ENCODE measurements at places on chromosomes 2 and 18. TPM values are rescaled to one million over a fixed set of nuclear protein-coding genes. Genes with fewer than 3 reads are reported as not detected.

L3MBTL4 gene
- 4.1 TPM for polyA plus RNA-seq

GRCh38 chr2:23523373-23524260 lies 138.6 kb downstream of the KLHL29 start:
- DNase-seq: no peak

MPP4 gene
- polyA plus RNA-seq: 0.43 TPM

- DNase-seq: no peak
Measured at GRCh38 chr2:69685321-69686048, 41.9 kb upstream of the AAK1 start.

- DNase-seq: no peak
Measured at GRCh38 chr2:222734703-222735014, 63.2 kb downstream of the MOGAT1 start.

- DNase-seq: no peak
Measured at GRCh38 chr2:234091883-234092282, 41.4 kb downstream of the SPP2 start.

DNA sequence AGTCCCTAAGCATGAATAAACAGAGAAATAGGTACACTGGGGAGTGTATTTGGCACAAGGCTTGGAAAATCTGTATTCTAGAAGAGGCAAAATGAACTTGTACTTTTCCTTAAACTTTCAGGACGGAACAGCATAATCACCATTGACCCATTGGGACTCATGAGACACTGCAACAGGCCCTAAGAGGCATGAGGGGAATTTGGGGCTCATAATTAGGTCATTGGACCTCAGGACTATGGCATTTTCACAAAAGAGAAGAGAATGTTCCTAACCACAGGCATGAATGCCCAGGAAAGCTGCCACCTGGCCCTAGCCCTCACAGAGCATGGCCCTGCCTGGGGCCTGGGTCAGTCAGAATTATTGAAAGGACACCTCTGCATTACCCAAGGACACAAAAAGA lies 67.9 kb upstream of the PIK3C3 start:
- DNase-seq: no peak

NAT8 gene
- 30.4 TPM for polyA plus RNA-seq

DNA sequence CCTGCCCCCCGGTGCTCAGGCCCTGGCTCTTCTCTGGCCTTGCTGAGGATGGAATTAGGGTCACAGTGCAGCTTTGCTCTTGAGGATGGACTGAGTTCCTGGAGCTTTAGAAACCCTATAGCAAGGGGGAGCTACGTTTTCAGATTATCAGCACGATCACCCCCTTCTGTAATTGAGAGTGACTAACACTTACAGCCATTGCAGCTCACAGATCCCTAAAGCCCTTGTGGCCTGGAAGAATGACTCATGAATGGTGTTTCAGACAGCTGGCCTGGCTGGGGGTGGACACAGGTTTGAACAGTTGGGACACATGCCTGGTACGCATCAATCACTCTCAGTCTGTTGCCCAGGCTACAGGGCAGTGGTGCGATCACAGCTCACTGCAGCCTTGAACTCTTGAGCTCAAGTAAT lies 79.7 kb upstream of the IGFBP5 start:
- peak; percentile 58 for DNase-seq

GRCh38 chr18:10413722-10414121 lies 40.7 kb upstream of the APCDD1 start:
- no peak for DNase-seq

DNA sequence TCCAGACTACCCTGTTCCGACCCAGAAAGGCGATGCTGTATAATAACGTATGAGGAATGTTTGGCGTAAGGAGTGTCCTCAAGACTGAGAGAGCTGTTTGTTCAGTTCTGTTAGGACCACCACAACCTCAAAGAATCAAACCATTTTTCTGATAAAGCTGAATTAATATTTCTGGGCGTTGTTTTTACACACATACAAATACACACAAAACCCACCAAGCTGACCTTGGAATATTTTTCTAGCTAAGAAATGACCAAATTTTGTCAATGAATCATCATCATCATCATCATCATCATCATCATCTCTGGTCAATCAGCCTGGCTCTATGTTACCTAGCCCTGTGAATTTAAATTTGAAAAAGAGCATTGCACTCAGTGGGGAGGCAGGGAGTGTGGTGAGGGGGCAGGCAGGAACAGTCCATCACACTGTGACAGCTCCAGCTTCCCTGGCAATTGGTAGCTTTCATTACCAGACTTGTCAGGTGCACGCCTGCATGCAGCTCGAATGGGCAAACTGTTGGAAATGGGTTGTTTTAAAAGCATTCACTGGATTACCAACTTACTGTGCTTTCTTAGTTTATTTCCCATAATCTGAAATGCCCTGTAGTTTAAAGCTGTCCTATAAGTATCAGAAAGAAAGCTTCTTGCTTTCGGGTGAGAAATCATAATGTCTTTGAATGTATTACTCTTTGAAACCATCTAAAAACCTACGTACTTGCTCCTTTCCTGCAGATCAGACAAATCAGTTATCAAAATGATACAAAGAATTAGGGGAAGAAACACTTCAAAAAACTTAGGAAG lies 6.9 kb upstream of the POU3F3 start:
- no peak for DNase-seq

GRCh38 chr2:63834401-63834800 lies 7.3 kb upstream of the UGP2 start:
- no peak for DNase-seq

DPYSL5 gene
- polyA plus RNA-seq: 10.6 TPM

DNA sequence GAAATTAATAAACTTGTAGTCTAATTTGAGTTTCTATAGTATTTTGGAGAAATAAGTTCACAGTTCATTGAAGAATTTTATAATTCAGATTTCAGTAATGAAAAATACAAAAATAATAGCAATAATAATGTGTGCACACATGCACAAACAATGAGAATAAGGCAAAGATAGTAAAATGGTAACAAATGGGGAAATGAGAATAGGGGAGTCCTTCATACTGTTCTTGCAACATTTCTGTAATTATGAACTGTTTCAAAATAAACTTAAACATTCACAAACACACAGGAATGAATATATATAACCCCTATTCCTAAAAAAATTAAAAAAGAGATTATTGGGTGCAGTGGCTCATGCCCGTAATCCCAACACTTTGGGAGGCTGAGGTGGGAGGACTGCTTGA lies 63.9 kb downstream of the SPRED2 start:
- no peak for DNase-seq

DNA sequence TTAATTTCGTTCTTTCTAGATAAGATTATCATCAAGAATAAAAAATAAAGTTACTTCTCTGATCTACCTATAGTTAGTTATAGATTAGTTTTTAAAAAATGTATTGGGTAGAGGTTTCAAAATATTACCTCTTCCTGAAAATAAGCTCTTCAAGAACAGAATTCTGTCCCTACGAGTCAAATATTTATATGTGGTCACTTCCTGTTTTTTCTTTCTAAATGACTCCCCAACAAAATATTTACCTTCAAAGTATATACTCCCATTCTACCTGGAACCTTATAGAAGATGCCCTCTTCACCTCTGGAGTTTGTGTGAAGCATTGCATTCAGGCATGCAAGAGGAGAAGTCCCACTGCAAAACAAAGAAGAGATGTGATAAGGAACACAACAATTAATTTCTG lies 72.3 kb downstream of the ASXL2 start:
- DNase-seq: no peak

DNA sequence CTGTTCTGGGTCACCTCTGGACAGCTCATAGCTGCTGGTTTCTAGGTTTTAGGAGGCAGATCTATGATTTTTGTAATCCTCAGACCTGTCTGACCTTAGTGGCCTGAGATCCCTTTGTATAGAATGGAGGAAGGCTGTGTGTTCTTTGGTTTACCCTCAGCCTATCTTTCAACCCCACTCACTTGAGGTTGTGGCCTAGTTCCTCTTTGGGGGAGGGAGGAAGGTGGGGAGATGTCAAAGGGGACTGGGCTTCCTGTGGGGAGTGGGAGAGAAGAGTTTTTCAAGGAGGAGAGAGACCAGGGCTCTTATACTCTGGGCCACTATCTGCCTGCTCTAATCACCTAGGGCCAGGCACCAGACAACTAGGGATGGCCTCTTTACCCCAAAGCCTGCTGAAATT lies 28.5 kb downstream of the SEMA4F start:
- no peak for DNase-seq

GRCh38 chr18:7733642-7734041 lies 166.5 kb downstream of the PTPRM start:
- no peak for DNase-seq

CCDC148 gene
- polyA plus RNA-seq: 7.3 TPM

DNA sequence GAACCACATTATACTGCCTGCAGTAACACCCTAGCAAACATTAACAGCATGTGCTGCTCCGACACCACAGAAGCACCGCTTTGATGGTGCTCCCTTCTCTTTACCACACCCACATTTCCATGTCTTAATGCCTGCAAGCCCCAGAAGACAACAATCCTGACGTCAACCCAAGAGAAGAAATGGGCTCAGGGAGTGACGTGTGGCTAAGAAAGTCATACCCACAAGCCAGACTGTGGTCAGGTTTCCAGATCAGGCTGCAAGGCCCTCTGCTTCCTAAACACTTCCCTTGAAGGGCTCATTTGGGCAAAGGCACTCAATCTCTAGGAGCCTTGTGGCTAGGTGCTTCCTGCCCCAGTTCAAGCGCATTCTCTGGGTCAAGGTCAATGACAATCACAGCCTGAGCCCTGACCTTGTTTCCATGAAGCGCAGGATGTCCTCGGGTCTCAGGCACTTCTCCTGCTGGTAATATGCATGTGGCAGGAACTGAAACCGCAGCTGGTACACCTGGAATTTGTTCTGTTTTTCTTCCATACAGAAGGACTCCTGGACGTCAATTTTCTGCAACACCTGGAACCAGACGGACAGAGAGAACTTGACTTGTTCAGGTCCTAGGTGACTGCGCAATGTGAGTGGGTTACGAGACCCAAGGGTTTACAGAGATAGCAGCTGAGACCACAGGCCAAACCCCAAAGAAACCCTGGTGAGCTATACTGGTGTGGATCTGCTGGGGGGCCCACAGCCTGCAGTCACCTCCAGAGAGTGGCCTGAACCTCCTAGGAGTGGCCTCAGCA lies 67.2 kb downstream of the POLR1A start:
- no peak for DNase-seq

SLC4A3 gene
- polyA plus RNA-seq: 9.5 TPM

DNA sequence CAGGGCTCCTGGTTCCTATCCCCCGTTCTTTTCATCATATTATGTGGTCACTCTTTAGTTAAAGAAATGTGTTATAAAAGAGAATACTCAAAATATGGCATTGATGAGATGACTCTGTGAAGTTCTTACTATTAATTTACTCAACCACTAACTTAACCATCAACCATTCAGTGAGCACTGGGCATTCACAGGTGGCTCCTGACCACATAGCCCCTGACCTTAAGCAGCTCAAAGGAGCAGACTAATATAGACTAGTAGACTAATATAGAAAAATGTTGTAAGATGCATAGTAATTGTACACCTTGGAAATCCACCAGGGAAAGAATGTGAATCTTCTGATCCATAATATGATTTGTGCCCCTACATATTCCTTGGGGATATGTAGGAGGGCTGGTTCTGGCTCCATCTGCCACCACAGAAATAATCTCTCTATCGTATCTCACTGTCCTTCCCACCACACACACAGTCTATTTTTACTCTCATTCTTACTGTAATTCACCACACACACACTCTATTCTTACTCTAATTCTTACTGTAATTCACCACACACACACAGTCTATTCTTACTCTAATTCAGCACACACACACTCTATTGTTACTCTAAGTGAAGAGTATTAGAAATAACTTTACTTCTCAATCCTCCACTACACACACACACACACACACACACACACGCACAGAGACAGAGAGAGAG lies 188.9 kb upstream of the ITGA4 start:
- DNase-seq: no peak

GRCh38 chr2:123958011-123958410 lies 67.1 kb upstream of the CNTNAP5 start:
- no peak for DNase-seq

GRCh38 chr2:213251618-213252017 lies 32.6 kb upstream of the SPAG16 start:
- DNase-seq: peak; percentile 60

- DNase-seq: no peak
Measured at GRCh38 chr2:223260681-223261080, 208.7 kb downstream of the KCNE4 start.

GRCh38 chr18:28831908-28832307 lies 655.0 kb upstream of the CDH2 start:
- DNase-seq: no peak

IL1F10 gene
- polyA plus RNA-seq: not detected

SCYGR4 gene
- polyA plus RNA-seq: 0.09 TPM

- DNase-seq: no peak
Measured at GRCh38 chr2:62363166-62363565, 142.8 kb downstream of the TMEM17 start.

IL36RN gene
- polyA plus RNA-seq: not detected

DNA sequence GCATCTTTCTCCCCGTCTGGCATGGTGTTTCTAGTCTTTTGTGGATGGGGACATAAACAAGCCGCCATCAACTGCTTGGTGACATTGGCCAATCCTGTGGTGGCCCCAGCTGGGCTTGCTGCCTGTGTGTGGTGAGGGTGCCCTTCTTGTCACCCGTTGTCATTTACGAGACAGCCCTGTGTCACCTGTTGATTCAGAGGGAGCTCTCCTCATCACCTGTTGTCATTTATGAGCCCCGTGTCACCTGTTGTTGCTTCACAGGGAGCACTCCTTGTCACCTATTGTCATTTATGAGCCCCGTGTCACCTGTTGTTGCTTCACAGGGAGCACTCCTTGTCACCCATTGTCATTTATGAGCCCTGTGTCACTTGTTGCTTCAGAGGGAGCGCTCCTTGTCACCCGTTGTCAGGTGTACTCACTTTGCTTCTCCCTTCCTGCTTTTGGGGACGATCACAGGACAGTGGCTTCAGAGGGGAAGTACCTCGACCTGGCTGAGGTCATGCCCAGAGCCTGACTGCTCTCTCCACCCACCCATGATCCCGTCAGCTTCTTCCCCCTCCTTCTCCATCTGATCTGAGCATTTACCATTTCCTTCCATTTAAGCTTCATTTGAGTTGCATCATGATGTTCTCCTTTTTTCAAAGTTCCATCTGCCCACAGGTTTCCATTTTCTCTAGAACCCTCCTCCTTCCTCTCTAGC lies 29.1 kb downstream of the HPCAL1 start:
- no peak for DNase-seq

- no peak for DNase-seq
Measured at GRCh38 chr2:233079953-233080835, 20.1 kb downstream of the INPP5D start.

GRCh38 chr2:200751786-200752185 lies 59.9 kb upstream of the BZW1 start:
- no peak for DNase-seq

SIX3 gene
- not detected for polyA plus RNA-seq

ANKRD39 gene
- polyA plus RNA-seq: 8.5 TPM

GRCh38 chr2:147826278-147827087 lies 18.3 kb upstream of the ACVR2A start:
- no peak for DNase-seq

PLB1 gene
- polyA plus RNA-seq: 1.1 TPM

- no peak for DNase-seq
Measured at GRCh38 chr2:64244037-64244416, 99.8 kb upstream of the PELI1 start.

GRCh38 chr18:3798032-3798431 lies 348.1 kb downstream of the TGIF1 start:
- no peak for DNase-seq

- no peak for DNase-seq
Measured at GRCh38 chr2:20153131-20153851, 71.6 kb downstream of the SDC1 start.
